ENCODE measurements at places on chromosomes 3 and 15.

DNA sequence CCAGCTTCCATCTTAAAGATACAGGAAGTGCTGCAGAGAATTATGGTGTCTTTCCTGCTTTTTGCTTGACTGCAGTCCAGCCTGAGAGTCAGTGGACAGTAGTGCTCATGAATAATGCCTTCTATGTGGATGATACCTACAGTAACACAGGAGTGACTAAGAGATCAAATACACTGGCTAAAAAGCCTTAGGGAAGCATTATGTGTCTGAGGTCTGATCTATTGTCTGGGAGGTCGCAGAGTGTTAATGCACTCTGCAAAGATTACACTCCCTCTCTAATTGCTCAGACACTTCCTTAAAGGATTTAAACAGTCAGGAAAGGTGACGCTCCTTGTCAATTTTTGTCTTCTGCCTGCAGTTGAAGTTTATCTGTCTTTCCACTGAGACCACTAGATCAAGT lies 183.6 kb downstream of the MCTP2 start:
- peak; percentile 42 for DNase-seq

DNA sequence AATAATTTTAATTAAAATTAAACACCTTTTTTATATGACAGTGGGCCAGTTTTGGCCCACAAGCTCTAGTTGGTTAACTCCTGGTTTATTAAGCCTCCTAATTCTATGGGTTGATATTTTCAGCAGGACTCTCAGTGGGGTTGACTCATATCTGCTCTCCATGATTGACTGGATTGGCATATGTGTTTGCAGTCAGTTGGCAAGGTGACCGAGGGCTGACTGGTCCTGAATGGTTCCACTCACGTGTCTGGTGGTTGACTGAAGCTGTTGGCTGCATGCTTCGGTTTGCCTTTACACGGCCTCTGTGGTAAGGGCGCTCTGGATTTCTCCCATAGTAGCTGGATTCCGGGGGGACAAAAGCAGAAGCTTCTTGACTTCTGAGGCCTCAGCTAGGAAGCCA lies 65.3 kb upstream of the ZNF280D start:
- no peak for DNase-seq

DNA sequence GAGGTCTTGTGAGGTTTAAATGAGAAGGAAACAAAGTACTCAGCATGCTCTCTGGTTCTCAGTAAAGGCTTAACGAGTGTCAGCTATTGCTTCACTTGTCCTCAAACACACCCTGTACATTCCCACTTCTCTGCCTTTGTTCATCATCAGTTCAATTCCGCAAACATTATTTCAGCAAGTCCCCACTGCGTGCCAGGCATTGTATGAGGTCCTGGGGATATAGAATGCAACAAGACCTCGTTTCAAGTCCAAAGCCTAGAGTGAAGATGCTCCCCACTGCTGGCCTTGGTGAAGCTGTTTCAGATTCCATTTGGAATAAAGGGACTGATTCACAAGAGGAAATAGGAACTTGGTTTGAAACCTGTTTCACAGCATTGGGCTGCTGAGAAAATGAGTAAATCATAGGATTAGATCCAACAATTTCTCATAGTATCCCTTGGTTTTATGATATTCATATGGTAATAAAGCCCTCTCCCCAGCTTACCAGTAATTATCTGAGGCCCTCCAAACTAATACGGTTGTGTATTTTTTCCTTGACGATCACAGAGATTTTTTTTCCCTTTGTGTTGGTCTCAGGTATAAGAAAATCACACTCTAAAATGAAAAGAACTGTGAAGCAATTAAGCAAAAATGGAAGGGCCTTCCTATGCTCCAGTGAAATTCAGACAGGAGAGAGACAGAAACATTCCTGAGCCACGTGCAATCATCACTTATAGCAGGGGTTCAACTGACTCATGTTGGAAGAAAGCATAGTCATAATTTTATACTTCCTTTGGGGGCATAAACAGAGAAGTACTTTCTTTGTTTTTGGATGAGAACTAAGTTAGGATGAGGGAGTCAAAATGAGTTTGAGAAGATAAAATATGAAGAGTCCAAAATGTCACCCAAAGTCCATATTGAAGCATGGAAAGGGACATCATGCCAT lies 258.6 kb downstream of the RORA start:
- no peak for DNase-seq

- no peak for DNase-seq
Observed at GRCh38 chr15:59237119-59237855, 30.6 kb downstream of the LDHAL6B start.

- DNase-seq, result no peak
Observed at GRCh38 chr3:57949785-57950615, 58.2 kb upstream of the FLNB start.

DNA sequence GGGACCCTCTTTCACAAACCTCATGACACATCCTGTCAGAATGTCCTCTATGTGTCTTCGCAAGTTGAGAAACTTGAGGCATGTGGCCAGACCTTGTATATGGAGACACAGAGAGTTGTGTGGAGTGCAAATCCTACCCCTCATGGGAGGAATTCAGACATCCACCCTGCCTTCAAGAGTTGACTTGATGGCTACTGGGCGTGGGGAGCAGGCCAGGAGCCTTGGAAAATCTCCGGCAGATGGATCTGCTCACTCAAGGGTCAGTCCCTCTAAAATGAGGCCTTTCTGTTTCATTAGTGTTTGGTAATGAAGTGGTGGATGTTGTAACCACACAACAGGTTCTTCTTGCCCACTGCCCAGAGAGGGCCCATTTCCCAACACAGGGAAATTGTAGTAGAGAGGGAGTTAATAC lies 79.0 kb downstream of the ASB7 start:
- DNase-seq, result no peak

- DNase-seq, result no peak
Observed at GRCh38 chr3:101146946-101147345, 153.7 kb upstream of the ABI3BP start.

GRCh38 chr3:113070681-113071113 lies 79.9 kb downstream of the GTPBP8 start:
- no peak for DNase-seq

GRCh38 chr15:98160236-98160635 lies 199.7 kb downstream of the ARRDC4 start:
- no peak for DNase-seq

DNA sequence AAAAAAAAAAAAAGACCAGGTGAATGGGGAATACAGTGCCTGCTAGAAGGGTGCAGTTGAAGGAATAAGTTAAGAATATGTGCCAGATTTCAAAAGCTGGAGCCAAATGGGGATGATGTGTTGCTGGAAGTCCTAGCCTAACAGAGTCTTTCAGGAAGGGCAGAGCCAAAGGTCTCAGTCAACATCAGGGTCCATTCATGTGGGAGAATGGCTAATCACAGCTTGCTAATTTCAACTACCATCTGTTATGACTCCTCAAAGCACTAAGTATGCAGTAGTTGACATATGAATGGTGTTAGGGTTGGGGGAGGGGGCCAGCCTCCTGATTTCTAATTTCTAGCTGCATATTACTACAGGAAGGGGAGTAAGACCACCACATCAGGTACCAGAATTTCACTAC lies 4.4 kb downstream of the ZBTB38 start:
- DNase-seq, result peak; percentile 78

DNA sequence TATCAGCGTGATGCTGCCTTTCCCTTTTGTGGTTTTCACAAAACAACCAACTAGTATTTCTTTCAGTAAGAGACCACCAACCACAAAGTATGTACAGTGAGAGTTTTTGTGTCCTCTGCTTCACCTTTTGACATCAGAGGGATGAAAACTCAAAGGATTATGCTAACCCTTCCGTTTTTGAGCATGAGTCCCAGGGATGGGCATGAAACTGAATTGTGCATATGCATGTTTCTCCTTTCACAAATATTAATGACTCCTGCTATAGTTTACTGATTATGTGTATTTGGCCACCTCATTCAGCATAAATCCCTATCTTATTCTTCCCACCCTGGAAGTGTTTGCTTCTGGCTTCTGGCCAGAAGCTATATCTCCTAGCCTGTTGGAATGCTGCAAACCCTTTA lies 59.2 kb downstream of the RSRC1 start:
- DNase-seq, result no peak

DNA sequence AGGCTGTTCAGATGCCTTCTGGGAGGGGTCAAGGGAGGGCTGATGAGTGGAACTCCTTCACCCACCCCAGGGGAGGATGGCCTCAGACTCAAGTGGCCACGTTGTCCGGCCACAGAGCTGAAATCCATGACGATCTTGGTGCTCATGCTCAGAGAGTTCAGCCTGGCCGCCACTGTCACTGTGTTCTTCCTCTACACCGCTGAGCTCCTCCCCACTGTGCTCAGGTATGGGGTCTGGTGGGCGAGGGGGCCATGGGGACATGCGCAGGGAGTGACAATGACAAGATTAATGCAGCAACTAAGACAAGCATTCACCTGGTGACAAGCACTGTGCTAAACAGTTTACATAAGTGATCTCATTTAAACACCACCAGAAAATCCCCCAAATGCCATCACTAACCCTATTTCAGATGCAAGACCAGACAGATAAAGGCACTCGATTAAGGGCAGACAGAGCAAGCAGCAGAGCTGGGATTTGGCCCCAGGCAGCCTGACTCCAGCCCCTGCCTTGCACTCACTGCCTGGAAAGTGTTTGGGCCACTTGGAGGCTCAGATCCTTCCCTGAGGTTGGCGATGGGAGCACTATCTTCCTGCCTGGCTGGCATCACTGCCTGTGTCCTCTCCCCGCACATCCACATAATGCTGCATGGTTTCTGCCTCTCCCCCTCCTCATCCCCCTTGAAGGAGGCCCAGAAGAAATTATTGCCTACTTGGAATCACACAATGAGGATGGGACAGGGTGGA lies 30.9 kb upstream of the XYLB start:
- no peak for DNase-seq

- DNase-seq, result no peak
Observed at GRCh38 chr15:55017635-55018034, 179.1 kb downstream of the RSL24D1 start.

- no peak for DNase-seq
Observed at GRCh38 chr3:16313886-16314645, 49.1 kb downstream of the OXNAD1 start.

- DNase-seq, result no peak
Observed at GRCh38 chr15:79868554-79868953, 28.3 kb downstream of the MTHFS start.

DNA sequence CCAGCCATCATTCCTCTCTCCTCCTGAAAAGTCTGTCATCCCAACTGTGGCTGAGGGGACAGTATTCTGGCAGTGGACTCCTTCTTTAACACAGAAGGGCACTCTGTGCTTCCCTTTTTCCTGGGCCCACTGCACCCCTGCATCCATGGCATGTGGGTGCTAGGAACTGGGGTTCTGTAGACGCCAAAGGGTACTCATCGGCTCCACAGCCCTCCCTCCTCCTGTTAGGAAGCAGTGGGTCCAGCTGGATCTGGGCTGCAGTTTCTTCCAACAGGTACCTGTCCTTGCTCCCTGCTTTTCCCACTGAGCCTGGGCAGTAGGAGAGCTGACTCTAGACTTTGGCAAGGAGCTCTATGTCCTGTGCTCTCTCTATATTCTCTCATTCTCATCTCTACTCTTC lies 6.4 kb upstream of the MANF start:
- DNase-seq, result no peak

DNA sequence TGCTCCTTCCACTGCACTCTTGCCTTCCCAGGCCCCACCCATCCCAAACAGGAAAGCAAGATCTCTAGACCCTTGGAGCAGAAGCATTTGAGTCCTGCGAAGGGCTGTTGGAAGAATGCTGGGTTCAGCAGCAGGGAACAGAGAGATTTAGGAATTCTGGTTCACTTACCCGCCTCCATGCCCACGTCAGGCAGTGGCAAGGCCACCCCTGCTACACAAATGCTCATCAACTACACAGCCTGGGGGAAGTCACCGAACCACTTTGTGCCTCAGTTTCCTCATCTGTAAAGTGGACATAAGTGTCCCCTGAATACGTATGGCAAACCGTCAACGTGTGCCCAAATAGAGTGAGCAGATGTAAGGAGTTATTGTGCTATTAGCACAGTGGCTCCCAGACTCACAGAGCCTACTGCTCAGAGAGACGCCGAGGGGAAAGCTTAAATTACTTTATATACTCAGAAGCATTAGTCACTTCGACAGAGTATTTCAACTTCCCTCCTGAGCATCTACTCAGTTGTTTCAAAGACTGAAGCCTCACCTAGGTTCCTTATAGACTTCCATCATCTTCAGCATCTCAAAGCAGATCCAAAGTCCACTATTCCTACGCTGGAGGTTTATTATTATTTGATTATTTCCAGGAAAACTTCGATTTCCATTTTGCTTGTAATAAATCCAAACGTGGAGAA lies 905 bp downstream of the HOMER2 start:
- DNase-seq, result peak; percentile 40

DNA sequence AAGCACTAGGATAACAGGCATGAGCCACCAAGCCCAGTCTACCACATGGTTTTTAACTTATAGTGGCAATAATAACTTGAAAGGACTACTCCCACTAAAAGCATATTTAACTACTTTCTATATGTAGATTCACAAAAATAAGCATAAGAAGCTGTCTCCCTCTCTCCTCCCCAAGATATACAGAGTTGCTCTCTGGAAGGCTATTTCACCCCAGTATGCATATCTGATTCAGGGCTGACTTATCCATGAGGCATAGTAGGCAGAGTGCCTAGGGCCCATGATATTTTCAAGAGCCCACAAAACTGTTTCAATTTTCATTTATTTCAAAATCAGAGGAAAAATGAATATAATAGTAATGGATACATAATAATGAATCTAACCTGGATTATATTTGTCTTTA lies 20.5 kb downstream of the ATP8B4 start:
- DNase-seq, result no peak

GRCh38 chr3:50333744-50334328 lies 5.8 kb upstream of the TUSC2 start:
- no peak for DNase-seq

GRCh38 chr3:8966150-8966819 lies 3.0 kb upstream of the RAD18 start:
- no peak for DNase-seq

- DNase-seq, result peak; percentile 77
Observed at GRCh38 chr15:51162865-51163762, 68.4 kb upstream of the TNFAIP8L3 start.

DNA sequence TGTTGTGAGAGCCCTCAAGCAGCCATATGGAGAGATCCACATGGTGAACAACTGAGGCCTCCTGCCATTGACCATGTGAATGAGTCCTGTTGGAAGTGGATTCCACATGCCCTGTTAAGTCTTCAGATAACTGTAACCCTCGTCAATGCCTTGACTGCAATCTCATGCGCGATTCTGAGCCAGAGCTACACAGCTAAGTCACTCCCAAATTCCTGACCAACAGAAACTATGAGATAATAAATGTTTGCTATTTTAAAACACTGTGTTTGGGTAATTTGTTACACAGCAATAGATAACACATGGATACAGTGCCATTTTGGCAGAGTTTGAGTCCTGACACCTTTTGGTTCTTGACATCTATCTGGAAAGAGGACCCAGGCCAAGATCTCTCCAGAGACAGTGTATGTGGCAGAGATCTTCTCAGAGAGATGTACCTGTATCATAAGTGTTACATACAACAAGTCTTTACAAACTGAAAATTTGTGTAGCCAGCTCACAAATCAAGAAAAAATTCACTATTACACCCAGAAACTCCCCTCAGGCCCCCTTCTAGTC lies 34.5 kb upstream of the BNC1 start:
- no peak for DNase-seq
